ENCODE measurements at places on chromosomes 12 and 14.

- DNase-seq, result peak; percentile 78
Observed at GRCh38 chr14:92687681-92688433, 60.6 kb downstream of the LGMN start.

DNA sequence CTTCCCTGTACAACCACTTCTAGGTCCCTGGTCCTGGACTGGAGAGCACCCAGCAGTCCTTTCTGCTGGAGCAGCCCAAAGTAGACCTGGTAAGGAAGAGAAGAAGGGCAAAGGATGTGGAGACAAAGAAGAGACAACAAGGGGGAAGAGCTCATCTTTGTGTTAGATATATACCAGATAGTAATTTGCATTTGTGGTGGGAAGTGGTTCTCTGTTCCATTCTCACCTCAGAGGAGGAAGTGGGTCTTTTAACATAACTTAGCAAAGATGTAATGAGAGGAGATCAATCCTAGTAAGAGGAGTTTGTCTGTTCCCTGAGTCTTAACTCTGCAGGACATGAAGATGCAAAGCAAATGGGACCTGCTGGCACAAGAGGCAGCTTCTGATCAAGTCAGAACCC lies 8.0 kb downstream of the CCDC198 start:
- no peak for DNase-seq

DNA sequence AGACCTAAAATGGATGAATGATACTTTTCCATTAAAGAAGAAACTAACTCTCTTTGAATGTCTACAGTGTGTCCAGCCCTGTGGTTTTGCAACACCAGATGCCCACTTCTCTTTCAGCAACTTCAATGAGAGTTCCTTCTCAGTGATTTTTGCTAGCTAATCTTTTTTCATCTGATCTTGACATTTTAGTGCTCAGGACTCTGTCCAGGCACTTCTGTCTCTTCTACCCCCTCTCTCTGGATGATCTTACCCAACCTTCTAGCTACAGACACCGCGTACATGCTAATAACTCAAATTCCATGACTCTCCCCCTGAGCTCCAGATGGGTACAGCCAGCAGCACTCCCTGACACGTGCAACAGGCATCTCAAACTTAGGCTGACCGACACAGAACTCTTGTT lies 161.1 kb upstream of the FOXN3 start:
- DNase-seq, result no peak

DNA sequence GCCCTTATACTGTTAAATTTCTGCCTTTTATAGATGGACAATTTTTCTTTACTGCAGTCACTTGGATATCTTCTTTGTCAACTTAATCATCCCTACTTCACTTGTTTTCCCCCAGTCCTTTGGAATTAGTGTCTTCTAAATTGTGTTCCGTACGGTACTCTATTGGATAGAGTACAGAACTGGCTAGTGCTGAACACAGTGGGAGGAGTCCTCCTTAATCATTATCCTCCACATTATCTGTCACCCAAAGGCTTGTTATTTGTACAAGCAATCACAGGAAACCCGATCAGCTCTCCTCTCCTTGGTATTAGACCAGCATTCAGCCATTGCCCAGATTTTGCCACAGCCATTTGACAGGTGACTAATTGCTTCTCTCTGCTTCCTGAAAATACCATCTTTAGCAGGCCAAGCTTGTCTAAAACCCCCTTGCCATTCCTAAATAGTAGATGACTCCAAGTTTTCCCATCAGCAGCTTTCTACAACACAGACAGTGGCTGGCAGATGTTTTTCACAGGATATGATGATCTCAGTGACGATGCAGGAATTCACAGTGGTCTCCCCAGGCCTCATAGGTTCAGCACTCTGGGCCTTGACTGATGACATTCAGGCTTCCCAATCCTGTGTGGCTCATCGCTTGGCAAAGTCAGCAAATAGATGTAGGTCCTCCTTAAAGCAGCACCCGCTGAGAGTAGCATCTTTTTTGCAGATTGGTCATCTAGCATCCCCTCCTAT lies 216.0 kb upstream of the RGS6 start:
- DNase-seq, result peak; percentile 11

DNA sequence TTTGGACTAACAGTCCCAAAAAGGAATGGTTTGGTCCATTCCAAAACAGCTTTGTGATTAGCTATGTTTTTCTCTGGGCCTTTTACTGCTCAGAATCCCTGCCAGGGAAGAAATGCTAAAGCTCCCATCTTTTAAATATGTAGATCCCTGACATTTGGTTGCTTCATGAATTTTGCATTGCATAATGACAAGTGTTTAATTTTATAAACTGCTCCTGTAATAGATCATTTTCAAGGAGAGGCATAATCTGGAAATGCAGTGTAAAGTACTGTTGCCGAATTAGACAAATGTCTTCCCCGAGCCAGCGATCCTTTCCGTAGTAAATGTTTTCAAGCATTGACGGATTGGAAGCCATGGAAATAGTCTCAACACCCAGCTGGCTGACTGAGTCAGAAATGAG lies 291.3 kb upstream of the PRKD1 start:
- no peak for DNase-seq

DNA sequence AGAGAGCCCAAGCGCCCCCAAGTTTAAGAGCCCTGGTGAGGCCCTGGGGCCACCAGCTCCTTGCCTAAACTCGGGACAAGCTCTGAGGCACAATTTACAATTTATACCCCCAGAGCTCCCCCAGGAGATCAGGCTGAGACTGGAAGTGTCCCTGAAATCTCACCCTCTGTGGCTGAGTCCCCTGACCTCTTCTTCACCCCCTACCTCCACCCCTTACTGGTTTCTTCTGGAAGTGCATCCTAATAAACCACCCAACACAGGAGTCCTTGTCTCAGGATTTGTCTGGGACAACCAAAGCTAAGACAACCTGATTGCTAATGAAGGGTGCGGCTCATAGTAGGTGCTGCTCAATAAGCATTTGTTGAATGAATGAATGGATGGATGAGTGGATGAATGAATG lies 206.4 kb downstream of the BCL11B start:
- no peak for DNase-seq

DNA sequence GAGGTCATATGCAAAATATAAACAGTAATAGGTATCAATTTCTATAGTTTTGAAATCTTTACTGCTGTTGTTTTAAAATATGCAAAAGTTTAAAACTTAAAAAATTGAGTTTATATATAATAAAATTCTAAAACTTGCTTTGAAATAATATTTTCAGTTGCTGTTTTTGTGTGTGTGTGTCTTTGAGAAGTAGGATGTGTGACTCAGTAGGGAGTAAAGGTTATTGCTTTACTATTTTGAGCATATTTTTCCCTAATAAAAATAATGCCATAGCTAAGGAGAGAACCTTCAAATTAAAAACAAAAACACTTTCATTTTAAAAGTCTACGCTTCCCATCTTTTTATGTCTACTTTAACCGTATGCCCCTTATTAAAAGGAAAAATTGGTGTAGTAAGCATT lies 238.1 kb downstream of the FBXL14 start:
- DNase-seq, result no peak

DNA sequence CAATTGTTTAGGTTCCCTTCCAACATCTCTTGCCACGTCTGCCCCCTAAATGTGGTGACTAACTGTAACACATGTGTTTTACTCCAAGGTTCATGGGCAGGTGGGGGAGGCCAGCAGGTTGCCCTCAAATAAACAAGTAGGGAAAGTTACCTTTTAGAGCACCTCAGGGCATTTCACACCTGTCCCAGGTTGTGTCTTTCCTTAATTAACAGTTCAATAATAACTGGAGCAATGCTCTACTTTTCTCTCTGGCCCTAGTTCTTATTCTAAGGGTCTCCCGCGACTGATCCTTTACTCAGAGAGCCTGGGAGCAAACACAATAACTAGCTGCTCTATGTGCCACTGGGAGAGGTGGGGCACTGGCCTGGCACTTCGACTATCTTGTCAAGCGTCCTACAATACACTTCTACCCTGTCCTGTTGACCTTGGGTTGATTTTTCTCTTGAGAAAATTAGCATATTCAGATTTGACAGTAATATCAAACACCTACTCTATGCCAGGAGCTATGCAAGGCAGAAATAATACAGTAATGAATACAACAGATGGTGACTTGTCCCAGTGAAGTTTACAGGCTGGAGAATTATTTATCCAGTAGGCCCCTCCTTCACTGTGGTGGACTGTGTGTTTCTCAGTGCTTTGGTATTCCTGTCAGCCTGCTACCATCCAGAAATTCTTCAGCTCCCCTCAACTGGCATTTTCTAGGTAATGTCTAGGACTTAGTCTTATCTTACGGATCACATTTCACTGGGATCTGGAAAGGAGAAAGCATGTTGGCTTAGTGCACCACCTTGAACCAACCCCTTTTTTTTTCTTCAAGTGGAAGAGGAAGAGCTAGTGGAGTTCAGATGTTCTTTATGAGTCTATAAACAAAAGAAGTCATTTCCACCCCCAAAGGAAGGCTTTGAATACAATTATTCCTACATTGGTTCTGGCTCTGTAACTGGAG lies 202.6 kb downstream of the CRADD start:
- DNase-seq, result peak; percentile 44

DNA sequence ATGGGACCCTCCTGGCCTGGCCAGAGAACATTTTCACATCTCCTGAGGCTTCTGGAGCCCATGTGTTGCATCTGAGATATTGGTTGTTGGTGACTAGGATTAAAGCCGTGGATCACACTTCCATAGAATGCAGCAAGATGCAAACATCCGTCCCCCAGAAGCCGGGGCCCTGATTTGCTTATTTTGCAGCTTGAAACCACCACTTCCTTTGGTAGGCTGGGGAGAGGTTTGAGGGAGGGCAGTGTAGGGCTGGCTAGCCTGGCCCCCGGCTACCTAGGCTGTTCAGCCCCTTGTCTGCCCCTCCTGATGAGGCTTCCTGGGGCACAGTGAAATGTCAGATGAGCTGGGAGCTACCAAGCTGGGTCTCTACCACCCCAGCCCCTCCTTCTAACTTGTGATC lies 209.7 kb upstream of the PWP1 start:
- DNase-seq, result no peak

DNA sequence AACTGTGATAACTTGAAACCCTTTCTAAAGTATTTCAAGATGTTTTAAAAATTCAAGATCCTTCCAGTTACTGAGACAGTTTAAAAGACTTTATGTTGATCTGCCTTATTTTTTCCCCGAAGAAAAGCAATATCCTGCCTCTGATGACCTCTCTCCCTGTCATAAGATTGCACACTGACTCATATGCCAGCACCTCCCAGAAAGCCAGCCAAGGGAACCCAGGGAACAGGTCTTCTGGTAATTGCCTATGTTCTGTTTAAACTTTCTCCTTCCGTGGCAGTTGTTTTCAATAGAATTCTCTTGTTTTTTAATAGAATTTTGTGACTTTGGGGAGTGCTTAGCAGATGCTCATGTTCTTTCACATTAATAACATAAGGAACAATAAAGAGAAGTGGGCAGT lies 300.2 kb upstream of the PRKD1 start:
- DNase-seq, result no peak

- no peak for DNase-seq
Observed at GRCh38 chr14:101736585-101736984, 24.9 kb upstream of the PPP2R5C start.

- peak; percentile 40 for DNase-seq
Observed at GRCh38 chr12:50734409-50735263, 29.3 kb upstream of the ATF1 start.

GRCh38 chr14:23154964-23155587 lies 28.4 kb downstream of the SLC7A8 start:
- DNase-seq, result peak; percentile 22

DNA sequence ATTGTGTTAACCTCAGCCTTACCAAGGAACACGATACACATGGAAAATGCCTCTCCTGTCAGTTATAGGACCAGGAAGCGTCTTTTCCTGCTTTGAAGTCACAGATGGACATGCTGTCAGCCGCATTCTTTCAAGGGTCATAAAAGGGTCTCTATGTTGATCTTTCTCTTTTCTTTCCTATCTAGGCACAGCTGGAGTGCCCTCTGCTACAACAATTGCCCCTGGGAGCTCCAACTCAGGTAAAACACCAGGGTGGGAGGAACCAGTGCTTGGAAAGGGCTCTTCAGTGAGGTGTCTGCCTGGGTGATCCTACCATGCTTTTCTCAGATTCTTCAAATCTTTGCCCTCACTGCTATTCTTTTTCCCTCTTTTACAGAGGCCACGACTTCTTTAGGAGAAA lies 157.4 kb upstream of the CNTN1 start:
- DNase-seq, result no peak

GRCh38 chr12:132157733-132158409 lies 13.6 kb downstream of the NOC4L start:
- DNase-seq, result no peak

DNA sequence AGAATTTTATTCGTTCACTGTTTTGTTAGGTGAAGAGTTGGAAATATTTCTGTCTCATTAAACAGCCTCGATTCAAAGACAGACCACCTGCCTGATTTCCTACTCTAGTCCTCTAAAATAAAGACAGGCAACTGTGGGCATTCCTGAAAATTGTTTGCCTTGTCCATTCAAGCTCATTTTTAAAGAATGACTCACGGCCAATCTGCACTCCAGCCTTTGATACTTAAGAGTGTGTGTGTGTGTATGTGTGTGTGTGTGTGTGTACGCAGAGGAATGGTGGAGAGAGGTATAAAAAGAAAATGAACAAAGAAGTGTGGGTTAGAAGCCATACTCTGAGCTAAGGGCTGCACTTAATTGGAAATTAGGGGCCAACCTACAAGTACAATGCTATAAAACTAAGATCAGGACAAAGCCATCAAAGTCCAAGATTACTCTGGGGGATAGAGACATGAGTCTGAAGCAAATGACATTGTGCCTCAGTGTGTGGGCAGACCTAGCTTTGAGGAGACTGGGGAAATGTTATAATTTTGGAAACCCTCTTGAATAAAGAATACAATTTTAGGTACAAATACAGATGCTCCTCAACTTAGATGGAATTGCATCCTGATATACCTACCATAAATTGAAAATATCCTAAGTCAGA lies 45.6 kb upstream of the SOCS2 start:
- no peak for DNase-seq

- DNase-seq, result no peak
Observed at GRCh38 chr14:74988131-74988530, 14.6 kb upstream of the EIF2B2 start.

DNA sequence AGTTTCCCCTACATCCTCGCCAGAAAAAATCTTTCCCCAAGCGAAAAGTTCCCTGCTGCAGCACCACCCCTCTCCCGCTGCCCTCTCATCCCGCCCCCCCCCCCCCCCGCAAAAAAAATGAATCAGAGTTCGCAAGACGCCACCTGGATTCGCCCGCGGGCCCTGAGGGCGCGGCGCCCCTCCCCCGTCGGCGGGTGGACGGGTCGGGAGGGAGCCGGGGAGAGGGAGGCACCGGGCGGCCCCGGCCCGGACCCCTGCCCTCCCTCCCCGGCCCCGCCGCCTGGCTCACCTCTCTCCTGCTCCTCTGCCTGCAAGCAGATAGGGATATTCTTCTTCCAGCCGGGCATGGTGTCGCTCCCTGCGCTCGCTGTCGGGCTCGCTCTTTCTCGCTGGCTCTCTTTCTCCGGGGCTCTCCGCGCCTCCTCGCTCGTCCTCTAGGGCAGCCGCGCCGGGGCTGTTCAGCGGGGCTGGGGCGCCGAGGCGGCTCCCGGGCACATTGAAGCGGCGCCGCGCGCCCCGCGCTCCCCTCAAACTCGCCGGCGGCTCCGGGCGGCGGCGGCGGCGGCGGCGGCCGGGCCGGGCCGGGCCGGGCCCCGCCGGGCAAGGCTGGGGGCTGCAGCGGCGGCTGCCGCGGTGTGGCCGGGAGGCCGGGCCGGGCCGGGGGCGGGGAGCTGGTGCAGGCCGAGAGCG lies 200.3 kb upstream of the CAND1 start:
- peak; percentile 13 for DNase-seq
